ENCODE measurements at places on chromosomes 7 and 10.

- peak; percentile 87 for DNase-seq
Observed at GRCh38 chr7:39949971-39950472, at the start of gene CDK13. CDK13 (plus strand) TSS chr7:39950256; CDS start chr7:39950642, 386 bp downstream.

DNA sequence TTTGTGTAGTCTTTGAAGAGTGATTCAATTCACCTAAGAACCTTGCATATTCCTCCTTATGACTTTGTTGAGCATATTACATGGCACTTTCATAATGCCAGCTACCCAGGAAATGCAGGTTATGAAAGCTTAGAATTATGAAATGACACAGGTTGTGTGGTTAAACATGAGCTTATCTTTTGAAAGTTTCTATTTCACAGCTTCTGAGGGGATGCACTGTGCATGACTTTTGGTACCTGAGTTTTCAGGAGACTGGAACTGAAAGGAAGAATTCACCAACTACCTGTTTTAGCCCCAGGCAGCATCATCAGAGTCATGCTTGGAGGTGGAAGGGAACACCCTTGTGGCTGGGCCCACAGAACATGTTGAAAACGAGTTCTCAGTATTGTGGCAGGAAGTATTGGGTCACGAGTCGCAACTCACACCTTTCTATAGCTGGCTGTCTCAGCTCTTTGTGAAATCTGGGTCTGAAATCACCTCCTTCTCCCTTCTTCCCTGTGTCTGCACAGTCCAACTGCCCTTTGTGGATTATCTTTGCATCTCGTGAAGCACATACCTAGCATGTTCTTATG, 228.2 kb downstream of the PTEN start:
- DNase-seq: no peak

GRCh38 chr7:122727354-122727753, 24.6 kb upstream of the RNF148 start:
- no peak for DNase-seq

- peak; percentile 56 for DNase-seq
Observed at GRCh38 chr10:120969219-120969645, 118.1 kb downstream of the WDR11 start.

DNA sequence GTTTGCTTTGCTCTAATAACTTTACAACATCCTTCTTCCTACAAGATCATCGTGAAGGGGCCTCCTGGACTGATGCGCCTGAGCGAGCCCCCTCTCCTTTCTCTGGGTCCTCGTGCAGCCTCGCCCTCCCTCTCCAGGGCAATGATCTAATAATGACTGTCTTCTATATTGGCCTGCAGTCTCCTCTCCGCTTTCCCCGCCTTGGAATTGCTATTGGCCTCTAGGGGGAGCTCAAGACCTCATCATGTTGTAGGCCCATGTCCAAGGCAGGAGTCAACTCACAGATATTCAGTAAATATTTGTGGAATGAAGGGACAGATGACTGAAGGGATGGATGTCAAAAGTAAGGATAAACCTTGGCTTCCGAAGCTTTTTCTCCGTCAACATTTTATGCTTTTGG, 1180.3 kb downstream of the TYW1 start:
- peak; percentile 83 for DNase-seq

- no peak for DNase-seq
Observed at GRCh38 chr7:100886936-100887515, 2.5 kb downstream of the UFSP1 start.

DNA sequence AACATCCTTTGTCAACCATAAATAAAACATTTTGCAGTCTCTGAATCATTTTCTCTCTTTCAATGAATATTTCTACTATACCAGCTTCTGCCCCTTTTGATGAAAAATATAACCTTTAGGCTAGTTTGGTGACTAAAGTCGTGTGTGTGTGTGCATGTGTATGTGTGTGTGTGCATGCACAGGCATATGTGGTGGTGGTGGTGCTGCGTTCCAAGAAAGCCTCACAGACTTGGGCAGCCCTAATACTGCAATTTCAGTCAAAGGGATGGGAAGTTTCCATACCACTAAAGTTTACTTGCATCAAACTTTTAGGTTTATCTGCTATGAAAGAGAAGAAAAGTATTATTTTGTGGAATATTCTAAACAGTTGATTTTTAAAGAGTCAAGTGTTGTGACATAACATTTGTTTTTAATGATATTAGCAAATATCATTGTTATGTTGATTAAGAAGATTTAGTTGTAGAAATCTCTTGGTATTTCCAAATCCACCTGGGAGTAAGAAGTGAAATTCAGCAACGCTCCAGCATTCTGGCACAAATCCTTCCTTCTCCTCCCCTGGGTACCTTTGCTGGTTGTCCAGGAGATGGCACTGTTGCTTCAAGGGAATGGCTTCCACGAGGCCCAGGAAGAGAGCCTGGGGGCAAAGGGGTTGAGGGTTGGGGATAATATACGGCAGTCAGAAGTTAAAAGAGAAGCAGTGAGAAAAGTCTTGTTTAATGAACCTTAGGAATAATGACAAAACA, 41.5 kb downstream of the ASB4 start:
- DNase-seq: peak; percentile 66

DNA sequence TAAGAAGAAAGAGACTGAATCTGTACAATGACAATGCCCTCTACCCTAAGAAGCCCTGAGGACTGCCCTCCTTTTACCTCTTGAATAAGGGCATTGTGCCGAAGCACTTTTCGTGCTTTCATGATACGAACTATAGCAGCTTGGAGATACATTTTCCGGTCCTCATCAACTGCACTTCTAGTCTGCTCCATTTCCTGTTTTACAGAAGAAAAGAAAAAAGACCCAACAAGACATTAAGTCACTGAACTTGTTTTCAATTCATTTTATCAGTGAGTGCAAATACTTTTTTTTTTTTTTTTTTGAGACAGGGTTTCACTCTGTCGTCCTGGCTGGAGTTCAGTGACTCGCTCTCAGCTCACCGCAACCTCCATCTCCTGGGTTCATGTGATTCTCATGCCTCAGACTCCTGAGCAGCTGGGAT, 78.4 kb downstream of the CUL2 start:
- DNase-seq: peak; percentile 38
